Adrenal gland (tissue), 19 donors: ENCODE measurements at places on chromosomes 12 and 14. TPM values are rescaled to one million over a fixed set of nuclear protein-coding genes. Genes with fewer than 3 reads are reported as not detected.

DNA sequence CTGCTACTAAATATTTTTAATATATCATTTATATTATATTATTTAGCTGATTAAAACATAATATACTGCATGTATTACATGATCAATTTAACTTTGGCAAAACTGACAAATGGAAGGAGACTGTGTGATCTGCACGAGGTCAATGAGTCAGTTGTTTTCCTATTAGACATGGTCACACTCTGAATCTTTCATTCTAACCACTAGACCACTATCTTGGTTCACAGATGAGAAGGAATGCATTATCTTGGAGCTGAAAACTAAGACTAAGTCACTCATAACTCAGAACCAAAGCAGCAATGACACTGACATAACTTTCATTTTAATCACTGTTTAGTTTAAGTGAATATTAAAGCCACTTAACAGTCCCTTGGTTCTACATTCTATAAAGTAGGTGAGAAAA is 37.4 kb downstream of the GNPTAB start:
- H3K36me3 ChIP-seq = no peaks in the 10 kb centered on the region
- H3K27ac ChIP-seq = no peak overlapping the region
- no peak overlapping the region for H3K4me3 ChIP-seq
- DNase-seq = no peak

GRCh38 chr14:97415907-97416306 is 618.7 kb downstream of the VRK1 start:
- H3K27ac ChIP-seq = no peak overlapping the region
- no peaks in the 10 kb centered on the region for H3K4me1 ChIP-seq
- H3K36me3 ChIP-seq = no peaks in the 10 kb centered on the region
- no peak overlapping the region for H3K4me3 ChIP-seq

The RHOJ gene
- total RNA-seq = 1.8 TPM

GRCh38 chr12:32692358-32692757 is 13.3 kb downstream of the DNM1L start:
- H3K4me3 ChIP-seq = no peak overlapping the region
- H3K27me3 ChIP-seq = no peaks in the 10 kb centered on the region
- no peak overlapping the region for H3K27ac ChIP-seq
- DNase-seq = no peak
- H3K4me1 ChIP-seq = no peaks in the 10 kb centered on the region

DNA sequence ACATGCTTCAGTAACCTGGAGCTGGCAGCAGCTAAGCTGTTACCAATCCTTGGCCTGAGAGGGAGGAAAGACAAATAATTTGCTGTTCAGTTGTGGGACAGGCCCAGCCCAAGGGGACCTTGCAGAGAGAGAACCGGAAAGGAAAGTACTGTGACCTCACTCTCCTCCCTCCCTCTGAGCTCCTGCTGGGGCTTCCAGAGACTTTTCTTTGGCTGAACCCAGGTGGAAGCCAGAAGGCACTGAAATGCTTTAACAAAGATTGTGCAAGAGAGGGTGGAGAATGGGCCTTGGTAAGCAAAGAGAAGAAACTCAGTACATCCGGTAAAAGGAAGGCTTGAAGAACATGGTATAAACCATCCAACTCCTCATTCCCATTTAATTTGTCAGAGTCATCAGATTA is 457.1 kb downstream of the GLT1D1 start:
- H3K27me3 ChIP-seq = no peaks in the 10 kb centered on the region
- H3K4me3 ChIP-seq = no peak overlapping the region
- H3K36me3 ChIP-seq = no peaks in the 10 kb centered on the region
- H3K4me1 ChIP-seq = no peaks in the 10 kb centered on the region
- H3K27ac ChIP-seq = no peak overlapping the region
- no peak for DNase-seq

DNA sequence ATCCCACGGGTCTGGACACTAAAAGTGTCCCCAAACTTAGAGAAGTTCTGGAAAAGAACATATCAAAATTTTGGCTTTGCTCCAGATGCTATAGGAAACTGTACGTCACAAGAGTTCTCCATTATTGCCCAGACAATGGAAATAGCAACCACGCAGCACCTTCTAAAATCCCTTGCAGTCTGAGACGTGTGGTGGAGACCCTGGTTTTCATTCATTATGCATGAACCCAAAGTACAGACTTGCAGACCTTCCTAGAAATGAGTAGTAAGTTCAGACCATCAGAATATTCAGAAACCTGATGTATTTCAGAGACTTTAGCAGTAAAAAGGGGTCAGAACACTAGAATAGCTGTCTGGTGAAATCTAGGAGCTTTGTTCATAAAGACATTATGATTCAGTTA is 50.0 kb upstream of the BCL2L14 start:
- no peak for DNase-seq
- no peaks in the 10 kb centered on the region for H3K27me3 ChIP-seq
- no peak overlapping the region for H3K27ac ChIP-seq
- H3K4me3 ChIP-seq = no peak overlapping the region

The ANO2 gene
- 1.1 TPM for total RNA-seq

DNA sequence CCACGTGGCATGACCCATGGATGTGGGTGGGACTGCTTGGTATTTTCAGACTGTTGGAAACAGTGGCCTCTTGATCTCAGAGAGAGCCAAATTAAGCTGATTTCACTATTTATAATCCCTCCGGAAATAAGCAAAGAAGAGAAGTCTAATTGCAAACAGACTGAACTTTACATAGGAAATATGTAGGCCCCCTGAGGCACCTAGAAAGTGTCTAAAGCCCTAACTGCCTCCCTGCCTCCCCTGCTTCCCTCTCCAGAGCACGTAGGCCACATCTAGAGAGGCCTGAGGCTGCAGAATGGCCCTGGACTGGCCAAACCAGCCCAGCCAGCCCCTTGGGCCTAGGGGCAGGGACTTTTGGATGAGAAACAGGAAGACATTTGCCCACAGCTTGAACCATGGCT is 123.8 kb downstream of the ZFP36L1 start:
- H3K27ac ChIP-seq = no peak overlapping the region
- no peaks in the 10 kb centered on the region for H3K36me3 ChIP-seq
- no peak overlapping the region for H3K4me3 ChIP-seq
- DNase-seq = no peak
- H3K27me3 ChIP-seq = no peaks in the 10 kb centered on the region

DNA sequence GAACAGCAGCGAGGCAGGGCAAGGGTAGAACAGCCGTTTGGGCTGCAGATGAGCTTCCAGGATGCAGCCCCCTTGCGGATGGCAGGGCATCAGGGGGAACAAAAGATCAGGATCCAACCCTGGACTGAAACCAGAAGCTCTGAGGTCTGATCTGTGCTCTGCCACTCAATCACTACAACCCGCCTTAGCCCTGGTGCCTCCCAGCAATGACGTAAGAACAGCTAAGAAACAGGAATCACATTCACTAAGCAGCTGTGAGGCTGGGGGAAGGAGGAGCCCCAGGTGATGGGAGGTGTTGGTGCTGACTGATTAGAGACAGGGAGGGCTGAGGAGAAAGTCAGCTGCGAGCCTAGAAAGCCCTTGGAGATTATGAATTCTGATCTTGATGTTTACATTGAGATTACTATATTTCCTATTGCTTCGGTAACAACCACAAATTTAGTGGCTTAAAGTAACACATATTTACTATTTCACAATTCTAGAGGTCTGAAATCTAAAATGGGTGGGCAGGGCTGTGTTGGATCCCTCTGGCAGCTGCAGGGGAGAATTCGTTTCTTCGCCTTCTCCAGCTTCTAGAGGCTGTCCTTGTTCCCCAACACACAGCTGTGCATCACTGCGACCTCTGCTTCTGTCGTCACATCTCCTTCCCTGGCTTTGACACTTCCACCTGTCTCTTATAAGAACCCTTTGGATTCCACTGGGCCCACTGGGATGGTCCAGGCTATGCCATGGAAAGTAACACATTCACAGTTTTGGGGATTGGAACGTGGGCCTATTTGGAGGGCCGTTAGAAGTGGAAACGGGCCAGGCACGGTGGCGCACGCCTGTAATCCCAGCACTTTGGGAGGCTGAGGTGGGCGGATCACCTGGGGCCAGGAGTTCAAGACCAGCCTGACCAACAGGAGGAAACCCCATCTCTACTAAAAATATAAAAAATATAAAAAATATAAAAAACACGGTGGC is 6.1 kb upstream of the CD9 start:
- no peaks in the 10 kb centered on the region for H3K27me3 ChIP-seq
- DNase-seq = no peak
- H3K4me1 ChIP-seq = no peaks in the 10 kb centered on the region
- H3K36me3 ChIP-seq = no peaks in the 10 kb centered on the region
- H3K27ac ChIP-seq = no peak overlapping the region
- H3K4me3 ChIP-seq = no peak overlapping the region

DNA sequence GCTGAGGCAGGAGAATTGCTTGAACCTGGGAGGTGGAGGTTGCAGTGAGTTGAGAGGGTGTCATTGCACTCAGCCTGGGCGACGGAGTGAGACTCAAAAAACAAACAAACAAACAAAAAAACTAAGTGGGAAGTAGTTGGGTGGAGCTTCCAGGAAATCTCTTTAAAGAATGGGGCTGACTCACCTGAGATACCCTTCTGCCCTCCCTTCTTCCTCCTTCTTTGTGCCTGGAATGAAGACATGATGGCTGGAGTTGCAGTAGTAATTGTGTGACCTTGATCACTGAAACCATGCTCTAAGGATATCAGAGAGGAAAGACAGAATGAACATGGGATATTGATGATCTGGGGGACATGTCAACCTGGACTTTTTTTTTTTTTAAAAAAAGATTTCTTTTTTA is 87.6 kb upstream of the MED13L start:
- H3K4me1 ChIP-seq = no peaks in the 10 kb centered on the region
- no peak for DNase-seq
- no peaks in the 10 kb centered on the region for H3K27me3 ChIP-seq
- H3K27ac ChIP-seq = no peak overlapping the region
- H3K36me3 ChIP-seq = no peaks in the 10 kb centered on the region

GRCh38 chr12:119819322-119819721 is 57.8 kb downstream of the CIT start:
- DNase-seq = no peak
- H3K4me1 ChIP-seq = no peaks in the 10 kb centered on the region
- no peaks in the 10 kb centered on the region for H3K36me3 ChIP-seq
- H3K4me3 ChIP-seq = no peak overlapping the region
- H3K27ac ChIP-seq = no peak overlapping the region
- H3K27me3 ChIP-seq = no peaks in the 10 kb centered on the region

- no peak for DNase-seq
- H3K4me1 ChIP-seq = peaks cover 5% of the 10 kb centered on the region
- no peak overlapping the region for H3K27ac ChIP-seq
- H3K27me3 ChIP-seq = no peaks in the 10 kb centered on the region
- no peak overlapping the region for H3K4me3 ChIP-seq
These were observed 878.0 kb upstream of the TMEM132C start for GRCh38 chr12:127388985-127389384.

DNA sequence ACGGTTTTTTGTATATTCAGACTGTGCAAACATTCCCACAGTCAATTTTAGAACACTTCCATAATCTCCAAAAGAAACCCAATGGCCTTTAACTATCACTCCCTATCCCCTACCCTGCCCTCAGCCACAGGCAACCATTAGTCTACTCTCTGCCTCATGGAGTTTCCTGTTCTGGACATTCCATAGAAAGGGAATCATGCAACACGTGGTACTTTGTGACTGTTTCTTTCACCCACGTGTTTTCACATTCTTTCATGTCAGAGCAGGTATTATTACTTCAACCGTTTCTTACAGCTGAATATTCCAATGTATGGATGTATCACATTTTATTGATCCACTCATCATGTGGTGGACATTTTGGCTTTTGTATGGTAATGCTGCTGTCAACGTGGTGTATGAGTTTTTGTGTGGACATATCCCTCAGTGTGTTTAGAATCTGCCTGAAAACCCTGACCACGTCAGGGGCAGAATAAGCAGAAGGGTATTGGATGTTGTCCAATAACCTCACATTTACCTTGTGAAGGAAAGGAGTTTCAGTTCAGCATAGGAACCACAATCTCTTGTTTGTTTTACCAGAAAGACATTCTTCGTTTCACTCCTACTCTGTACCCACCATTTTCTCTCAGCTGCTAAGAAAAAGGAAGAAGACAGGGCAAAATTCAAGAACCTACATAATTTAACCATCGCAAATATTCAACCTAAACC is 107.5 kb upstream of the DYRK2 start:
- H3K4me1 ChIP-seq = no peaks in the 10 kb centered on the region
- no peaks in the 10 kb centered on the region for H3K36me3 ChIP-seq
- H3K27me3 ChIP-seq = no peaks in the 10 kb centered on the region

The SLC25A21 gene
- 0.44 TPM for total RNA-seq

The GALNT9 gene
- total RNA-seq = 0.57 TPM

DNA sequence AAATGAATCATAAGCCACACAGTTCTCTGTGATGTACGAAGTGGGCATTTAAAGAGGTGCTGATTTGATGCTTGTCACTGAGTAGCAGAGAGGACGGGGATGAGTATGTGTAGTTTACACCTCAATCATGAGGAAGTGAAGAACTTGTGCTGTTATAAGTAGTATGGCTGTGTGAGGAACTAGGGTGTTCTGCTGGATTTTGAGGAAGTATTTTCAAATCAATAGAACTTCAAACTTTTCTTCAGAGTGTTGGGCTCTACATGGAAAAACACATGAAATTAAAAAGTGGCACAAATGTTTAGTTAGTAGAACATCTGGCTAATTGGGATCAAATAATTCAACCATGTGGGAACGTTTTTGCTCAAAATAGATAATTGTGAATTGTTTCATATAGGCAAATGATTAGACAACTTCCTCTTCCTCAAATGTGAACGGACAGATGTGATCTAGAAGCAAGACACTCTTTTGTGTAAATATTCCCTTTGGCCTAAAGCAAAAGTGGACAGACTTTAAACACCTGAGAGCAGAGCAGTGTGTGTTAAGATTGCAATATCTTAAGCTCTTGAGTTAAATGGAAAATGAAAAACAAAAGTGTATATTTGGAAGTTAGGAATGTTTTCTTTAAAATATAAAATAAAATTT is 168.5 kb downstream of the NAV3 start:
- no peak overlapping the region for H3K27ac ChIP-seq
- no peaks in the 10 kb centered on the region for H3K27me3 ChIP-seq
- H3K36me3 ChIP-seq = no peaks in the 10 kb centered on the region
- H3K4me3 ChIP-seq = no peak overlapping the region
- no peaks in the 10 kb centered on the region for H3K4me1 ChIP-seq
